ENCODE measurements at places on chromosomes 1 and 21. TPM values are rescaled to one million over a fixed set of nuclear protein-coding genes. Genes with fewer than 3 reads are reported as not detected.

The OR2T2 gene
- total RNA-seq: not detected

The ELF3 gene
- total RNA-seq: 391 TPM

The UBL4B gene
- not detected for total RNA-seq

The MAB21L3 gene
- total RNA-seq: 6.7 TPM

The SYT11 gene
- total RNA-seq: 0.76 TPM
